ENCODE measurements at places on chromosomes 13 and 19. TPM values are rescaled to one million over a fixed set of nuclear protein-coding genes. Genes with fewer than 3 reads are reported as not detected.

The TRPC4 gene
- 0.10 TPM for total RNA-seq

The LENG1 gene
- total RNA-seq = 1.3 TPM

DNA sequence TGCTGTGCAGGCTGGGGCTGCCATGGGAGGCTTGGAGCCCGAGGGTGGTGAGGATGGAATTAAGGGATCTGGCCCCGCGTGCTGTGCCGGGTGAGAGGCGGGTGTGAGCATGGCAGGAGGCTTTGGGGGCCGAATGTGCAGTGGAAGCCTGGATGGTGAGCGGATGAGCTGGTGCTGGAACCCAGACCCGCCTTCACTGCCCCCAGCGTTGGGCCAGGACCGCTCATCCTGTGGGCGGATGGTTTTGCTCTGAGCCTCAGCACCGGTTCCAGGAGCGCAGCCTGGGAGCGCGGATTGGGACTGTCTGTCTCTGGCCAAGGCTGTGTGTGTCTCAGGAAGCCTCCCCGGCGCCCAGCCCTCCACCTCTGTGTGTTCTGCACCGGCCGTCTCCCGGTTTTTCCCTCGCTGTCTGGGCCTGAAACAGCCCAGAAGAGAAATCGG, 16.7 kb downstream of the KDM4B start:
- DNase-seq = no peak

DNA sequence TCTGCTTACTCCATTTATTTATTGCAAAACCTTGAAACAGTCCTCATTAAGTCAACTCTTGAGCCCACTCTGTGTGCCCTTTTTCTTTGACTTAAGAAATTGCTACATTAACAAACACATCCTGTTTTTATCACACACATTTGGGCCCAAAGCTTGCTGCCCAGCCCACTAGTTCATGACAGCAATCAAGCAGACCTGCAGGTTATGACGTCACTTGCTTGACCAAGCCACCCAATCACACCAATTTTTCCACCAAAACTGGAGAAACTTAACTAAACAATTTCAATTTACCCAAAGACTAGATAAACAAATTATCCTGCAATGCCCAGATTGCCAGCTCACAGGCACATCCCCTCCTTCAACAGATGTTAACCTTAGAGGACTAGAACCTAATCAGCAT, 120.7 kb downstream of the ZNF429 start:
- DNase-seq = no peak

DNA sequence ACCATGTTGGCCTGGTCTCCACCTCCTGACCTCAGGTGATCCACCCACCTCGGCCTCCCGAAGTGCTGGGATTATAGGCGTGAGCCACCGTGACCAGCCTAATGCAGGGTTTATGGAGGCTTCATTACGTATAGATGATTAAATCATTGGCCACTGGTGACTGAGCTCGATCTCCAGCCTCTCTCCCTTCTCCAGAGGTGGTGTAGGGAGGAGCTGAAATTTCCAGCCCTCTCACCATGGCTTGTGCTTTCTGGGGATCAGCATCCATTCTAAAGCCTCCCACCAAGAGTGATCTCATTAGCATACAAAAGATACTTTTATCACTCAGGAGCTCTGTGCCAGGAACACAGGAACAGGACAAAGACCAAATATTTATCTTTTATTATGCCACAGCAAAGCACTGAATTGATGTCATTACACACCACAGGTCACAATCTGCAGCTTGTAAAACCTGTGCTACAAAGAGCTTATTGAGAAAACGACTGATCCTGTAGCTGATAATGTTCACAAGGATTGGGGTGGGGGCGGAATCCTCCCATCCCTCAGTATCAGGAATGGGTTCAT, 32.4 kb downstream of the RHPN2 start:
- DNase-seq = no peak

DNA sequence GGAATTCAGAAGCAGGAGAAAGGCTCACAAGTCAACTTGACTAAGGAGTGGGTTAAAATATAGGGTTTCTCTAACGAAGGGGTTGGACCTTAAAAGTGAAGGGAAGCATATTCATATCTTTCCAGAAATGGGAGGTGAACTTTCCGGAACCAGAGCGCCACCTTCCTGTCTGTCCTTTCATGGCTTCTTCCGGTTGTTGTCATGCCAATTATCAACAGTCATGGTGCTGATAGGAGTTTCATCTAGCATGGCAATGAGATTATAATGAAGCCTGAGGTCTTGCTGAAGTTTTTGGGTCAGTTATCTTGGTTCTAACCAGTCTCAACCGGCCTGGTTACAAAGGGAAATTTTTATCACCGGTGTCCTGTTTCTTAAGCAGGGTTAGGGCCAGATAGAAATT, 162.9 kb upstream of the NBEA start:
- DNase-seq = no peak

GRCh38 chr19:32916969-32917615, 47.5 kb upstream of the SLC7A9 start:
- no peak for DNase-seq
